ENCODE measurements at places on chromosomes 1 and 21.
A peak's percentile ranks its signal among the peaks of the same experiment; 100 is the strongest.

GRCh38 chr1:234997896-234998741 is 130.5 kb downstream of the TOMM20 start:
- no peak for DNase-seq

- DNase-seq = no peak
These were observed 108.9 kb downstream of the LBR start for GRCh38 chr1:225318706-225319575.

- no peak for DNase-seq
These were observed 71.4 kb downstream of the MEGF6 start for GRCh38 chr1:3539707-3540425.

GRCh38 chr1:107262467-107263286 is 121.8 kb downstream of the NTNG1 start:
- no peak for DNase-seq

DNA sequence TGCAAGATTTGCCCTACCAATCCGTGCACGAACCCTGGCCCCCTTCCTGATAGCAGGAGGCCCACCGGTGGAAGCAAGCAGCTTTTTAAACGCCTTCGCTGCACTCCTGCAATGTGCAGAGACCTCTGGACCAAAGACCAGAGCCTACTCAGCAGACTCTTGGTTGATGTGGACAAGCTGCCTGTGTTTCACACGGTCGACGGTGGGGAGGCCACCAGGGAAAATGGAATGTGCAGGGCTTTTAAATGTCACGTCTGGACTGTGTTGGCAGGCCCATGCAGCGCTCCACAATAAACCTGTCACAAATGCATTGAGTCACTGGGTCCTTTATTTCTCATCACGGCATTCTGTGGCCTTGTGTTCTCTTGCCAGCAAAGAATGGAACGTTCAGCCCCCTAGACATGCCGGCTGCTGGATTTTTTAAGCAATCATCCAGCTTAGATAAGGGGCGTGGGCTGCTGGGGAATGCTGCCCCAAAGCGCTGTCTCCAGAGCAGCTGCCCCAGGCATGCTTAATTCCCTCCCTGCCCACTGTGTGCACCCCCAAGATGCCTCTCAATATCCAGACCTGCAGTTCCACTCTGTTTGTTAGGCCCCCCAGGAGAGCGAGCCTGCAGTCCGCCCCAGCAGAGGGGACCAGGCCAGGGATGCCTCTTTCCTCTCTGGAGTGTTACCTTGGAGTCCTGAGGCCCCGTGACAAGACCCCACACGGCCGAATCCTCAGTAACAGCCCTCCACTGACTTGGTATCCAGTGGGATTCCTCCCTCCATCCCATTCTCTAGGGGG is 71.3 kb downstream of the ATP5PO start:
- DNase-seq = no peak

- no peak for DNase-seq
These were observed 59.4 kb upstream of the DUSP10 start for GRCh38 chr1:221801251-221801661.

DNA sequence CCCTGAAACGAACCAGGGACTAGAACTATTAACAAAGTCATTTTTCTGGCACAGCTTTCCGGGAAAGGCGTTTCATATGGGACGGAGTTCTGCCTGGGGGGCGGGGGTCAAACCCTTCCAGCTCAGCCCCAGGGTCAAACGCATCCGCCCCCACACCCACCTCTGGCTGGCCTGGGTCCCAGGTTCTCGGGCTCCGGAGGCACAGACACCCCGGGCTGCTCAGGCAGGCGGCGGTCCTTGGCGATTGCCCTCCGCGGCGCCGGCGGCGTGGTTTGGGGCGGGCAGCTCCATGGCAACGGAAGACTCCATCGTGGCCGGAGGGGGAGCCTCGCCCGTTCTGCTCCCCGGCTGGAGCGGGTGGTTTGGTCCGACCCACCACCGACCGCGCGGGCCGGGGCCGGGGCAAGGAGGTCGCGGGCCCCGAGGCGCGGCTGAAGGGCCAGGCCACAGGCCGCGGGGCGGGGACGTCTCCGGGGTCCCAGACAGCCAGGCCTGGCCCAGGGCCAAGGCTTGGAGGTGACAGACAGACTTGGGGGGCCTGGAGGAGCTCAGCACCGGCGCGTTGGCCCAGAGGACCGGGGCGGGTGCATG is at the start of gene CFAP74:
CFAP74 (minus strand) TSS at position 246 of the 591 bp plus-strand sequence. CDS start 12,830 bp downstream, outside the sequence.
- no peak for DNase-seq

DNA sequence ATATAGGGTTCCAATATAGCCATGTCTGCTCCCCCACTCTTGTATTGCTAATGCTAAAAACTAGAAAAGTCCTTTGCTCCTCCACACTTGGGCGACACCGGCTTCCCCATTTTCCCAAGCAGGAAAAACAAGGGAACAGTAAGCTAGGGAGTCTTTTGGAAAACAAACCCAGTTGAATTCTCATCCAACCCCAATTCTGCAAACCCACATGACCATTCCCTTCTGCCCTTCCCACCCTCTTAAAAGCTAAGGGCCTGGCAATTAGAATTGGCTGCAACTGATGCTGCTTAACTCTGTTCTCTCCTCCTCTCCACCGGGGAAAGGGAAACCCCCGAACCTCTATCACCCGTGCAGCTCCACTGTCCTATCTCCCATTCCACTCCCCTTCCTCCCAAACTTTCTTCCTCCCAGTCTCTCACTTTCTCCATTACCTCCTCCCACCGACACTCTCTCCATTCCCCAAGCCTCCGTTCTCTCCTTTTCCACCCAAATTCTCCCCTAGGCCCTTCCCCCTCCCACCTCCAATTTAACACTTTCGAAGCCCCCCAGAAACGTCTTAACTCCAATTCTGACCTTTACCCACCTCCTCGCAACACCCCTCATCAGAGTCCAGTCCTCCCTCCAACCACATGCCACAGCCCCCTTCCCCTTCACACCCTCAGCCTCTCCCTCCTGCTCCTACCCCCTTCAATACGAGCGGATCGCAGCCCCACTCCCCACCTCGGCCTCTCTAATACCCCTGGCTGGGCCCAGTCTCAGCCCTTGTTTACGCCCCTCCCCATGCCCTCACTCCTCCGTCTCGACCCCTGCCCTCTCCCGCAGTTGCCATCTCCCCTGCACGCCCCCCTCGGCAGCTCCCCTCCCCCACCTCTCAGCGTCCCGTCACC is 701 bp downstream of the DEDD start:
- DNase-seq = no peak

- peak; percentile 8 for DNase-seq
These were observed 663 bp downstream of the CAMTA1 start for GRCh38 chr1:6785728-6786505.

DNA sequence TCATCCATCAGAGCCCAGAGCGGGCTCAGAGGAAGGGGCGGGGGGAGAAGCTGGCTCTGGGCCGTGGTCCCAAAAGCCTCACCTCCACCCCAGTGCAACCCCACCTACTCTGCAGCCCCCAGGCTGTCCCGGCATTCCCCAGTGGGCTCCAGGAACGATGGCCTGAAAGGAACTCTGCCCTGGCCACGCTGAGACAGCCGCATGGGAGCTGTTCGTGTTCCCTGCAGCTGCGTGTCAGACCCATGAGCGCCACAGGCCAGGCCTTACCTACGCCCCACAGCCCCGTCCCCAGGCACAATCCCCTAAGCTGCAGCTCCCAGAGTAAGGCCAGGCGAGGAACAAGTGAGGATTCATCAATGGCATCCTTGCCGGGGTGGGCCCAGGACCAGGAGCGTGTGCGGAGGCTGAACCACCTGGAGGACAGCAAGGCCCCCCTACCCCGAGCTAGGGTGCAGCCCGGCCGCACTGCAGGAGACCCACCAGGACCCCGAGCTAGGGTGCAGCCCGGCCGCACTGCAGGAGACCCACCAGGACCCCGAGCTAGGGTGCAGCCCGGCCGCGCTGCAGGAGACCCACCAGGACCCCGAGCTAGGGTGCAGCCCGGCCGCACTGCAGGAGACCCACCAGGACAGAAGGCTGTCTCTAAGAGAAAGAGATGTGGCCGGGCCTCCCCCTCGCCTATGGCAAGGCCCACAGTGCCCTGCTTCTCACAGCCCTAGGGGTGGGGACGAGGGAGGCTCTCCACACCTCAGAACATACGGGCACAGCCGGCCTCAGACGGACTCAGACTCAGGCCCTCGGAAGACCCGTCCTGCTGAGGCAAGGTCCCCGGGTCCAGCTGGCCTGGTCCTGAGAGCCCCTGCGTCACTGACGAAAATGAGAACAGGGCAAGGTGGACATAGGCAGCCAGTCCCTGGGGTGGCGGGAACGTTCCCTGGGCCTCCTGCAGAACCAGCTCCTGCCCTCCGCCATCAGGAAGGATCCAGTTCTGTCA is 26.5 kb upstream of the ARHGEF16 start:
- no peak for DNase-seq

GRCh38 chr1:215865060-215865459 is 298.0 kb downstream of the KCTD3 start:
- no peak for DNase-seq

DNA sequence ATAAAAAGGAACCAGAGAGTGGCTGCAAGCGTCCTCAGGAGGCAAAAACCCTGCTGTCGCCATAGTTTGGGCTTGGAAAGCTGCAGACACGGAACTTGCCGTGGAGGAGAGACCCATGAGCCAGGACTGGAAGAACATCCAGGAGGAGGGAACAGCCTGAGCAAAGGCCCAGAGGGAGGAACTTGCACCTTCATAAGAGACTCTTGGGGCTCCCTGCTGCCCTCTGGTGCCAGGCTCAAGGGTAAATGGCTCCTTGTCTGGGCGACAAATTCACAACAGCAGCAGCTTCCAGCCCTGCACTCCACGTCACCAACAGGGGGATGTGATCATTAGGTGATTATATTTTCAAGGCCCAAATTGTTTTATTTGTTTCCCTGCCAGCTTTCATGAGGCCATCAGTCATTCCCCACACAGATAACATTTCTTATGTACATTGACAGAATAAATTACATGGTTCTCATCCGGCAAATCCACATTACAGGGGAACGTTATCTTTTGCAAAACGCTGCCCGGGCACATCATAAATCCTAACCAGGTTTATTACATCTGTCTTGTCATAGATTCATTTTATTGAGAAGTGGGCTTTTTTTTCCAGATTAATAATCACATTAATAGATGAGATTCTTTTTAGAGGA is 143.0 kb upstream of the GRIK3 start:
- DNase-seq = no peak

DNA sequence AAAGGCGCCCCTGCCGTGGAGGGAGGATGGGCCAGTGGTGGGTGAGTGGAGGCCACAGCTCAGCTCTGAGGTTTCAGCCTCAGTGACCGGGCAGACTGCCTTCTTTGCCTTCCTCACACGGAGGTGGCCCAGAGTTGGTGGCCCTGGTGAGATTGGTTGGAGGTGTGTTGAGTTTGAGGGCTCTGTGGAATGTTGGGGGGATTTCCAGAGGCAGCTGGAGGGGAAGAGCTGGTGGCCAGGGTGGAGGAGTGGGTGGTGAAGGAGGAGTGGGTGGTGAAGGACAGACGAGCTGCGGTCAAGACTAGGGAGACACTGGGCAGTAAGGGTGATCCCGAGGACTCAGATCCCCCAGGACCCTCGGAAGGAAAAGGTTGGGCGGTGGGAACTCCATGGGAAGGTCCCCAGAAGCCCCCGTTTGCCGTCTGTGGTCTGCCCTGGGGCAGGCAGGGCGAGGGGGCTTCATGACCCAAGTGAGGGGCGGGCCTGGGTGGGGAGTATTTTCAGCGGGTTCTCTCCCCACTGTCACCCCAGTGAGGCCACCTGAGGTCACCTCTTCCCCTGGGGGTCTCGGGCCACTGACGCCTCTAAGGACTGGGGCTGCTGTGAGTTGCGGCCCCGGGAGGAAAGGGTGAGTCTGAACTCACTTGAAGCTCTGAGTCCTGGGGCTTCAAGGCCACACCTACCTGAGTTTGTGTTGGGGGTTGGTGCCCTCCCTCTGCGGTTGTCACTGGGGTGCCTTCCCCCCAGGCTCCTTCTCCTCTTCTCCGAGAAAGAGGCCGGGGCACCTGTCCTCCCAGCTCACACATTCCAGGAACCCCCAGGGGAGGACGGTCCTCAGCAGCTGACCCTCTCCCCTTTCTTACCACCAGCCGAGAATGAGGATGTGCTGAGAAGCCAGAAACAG is 22.7 kb upstream of the PIK3CD start:
- peak; percentile 42 for DNase-seq

GRCh38 chr1:227317523-227318015 is 723 bp downstream of the CDC42BPA start:
- DNase-seq = no peak

DNA sequence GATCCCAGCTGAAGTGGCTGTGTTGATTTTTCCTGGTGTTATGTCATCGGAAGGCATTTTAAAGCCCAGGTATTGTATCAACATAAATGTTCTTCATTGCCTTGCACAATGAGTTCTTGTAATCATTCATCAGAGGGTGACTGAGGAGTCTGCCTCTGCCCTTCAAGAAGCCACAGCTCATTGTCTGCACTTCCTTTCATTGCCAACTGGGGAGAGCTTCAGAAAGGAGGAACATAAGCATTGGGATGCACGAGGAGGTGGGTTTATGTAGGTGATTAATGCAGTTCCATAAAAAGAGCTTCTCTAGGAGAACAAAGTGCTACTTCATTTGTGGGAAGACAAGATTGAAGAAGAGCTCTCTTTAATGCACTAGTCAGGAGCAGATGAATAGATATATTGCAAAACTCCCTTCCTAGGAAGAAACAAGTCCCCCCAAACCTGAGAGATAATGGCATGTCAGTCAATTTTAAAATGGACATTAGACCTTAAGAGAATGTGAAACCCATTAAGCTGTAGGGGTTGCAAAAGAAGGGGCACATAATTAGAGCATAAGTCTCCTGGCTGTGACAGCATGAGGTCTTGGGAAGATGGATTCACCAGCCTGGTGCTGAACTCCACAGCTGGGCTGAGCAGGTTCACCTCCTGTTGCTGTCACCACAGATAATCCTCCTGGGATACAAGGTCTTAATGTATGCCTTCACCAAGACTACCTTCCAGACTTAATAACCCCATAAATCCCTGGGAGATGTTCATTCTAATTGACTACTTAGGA is 124.6 kb downstream of the BACH1 start:
- DNase-seq = no peak

DNA sequence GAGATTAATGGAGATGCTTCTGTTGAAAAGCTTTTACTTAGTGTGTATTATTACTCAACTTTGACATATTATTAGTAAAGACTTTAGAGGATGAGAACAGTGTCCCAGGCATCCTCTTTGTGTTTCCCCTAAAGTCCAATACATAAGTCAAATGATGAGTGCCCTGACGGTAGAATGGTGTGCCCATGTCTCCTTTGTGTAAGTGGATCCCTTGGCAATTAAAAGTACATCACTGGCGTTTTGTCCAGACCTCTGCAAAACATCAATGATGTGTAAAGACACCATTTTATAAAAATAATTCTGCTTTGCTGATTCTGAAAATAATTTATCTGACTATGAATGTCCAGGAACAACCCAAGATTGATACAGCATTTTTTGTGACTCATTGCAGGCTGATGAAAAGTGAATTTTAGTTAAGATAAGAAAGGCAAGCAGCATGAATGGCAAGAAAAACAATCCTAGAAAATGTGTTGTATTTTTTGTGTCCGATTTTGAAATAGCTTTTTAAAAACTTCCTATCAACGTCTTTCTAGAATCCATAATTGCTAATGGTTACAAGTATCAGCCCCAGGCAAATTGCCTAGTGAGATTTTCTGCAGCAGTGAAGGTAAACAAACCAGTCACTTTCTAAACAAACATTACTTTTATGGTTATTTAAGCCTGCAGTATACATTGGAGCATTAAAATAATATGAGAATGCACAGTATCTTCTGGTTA is 251.5 kb downstream of the PTPRC start:
- no peak for DNase-seq
